Aorta (tissue), 5 donors: ENCODE measurements at places on chromosomes 5 and 9. TPM values are rescaled to one million over a fixed set of nuclear protein-coding genes. Genes with fewer than 3 reads are reported as not detected.

TMEM171 gene
- total RNA-seq, result not detected

DNA sequence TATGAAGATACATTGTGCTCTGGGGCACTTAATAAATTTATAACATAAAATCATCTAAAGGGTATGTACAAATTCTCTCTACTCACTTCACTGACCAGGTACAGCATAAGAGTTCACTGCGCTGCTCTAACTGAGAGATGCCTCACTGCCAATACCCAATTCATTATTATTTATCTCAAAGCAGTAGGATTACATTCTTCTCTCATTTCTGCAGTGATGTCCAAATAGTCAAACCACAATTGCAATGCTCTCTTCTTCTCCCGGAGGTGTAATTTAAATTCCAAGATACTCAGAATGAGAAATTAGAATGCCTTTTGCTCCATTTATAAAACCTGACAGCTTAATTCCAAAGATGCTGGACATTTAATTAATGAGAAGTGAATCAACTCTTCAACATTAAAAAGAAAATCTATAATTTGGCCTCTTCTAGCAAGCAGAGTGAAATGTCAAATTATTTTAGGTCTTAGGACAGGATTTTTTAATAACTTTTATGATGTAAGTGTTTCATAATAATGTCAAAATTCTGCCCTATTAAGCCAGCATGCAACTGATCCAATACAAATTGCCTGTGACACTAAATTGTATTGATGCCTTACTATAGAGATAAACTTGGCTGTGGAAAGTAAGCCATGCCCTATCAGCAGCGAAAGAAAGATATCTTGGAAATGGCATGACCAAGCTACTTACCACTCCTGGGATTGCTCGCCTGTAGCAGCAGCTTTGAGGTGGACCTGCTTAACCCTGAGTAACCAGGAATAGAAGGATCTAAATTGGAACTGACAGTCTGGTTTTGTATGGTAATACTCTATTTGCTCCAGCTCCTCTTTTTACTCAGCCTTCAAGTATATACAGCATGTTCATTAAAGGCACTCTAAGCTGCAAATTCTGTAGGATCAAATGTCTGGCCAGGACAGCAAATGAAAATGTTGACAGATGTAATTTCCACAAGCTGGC, 374.2 kb upstream of the TYRP1 start:
- no peaks in the 10 kb centered on the region for H3K27me3 ChIP-seq
- H3K4me1 ChIP-seq, result no peaks in the 10 kb centered on the region
- H3K27ac ChIP-seq, result no peak overlapping the region

- H3K4me3 ChIP-seq, result no peak overlapping the region
- no peaks in the 10 kb centered on the region for H3K4me1 ChIP-seq
- no peaks in the 10 kb centered on the region for H3K27me3 ChIP-seq
Measured at GRCh38 chr5:94784536-94785505, 166.4 kb downstream of the SLF1 start.

- no peak overlapping the region for H3K4me3 ChIP-seq
- no peaks in the 10 kb centered on the region for H3K4me1 ChIP-seq
- no peaks in the 10 kb centered on the region for H3K36me3 ChIP-seq
- no peak overlapping the region for H3K27ac ChIP-seq
- DNase-seq, result peak; percentile 92
Measured at GRCh38 chr9:127021664-127022363, 100.6 kb downstream of the ANGPTL2 start.

ANKRA2 gene
- 19.5 TPM for total RNA-seq

PKD2L2 gene
- total RNA-seq, result not detected

IL17B gene
- 18.0 TPM for total RNA-seq

DNA sequence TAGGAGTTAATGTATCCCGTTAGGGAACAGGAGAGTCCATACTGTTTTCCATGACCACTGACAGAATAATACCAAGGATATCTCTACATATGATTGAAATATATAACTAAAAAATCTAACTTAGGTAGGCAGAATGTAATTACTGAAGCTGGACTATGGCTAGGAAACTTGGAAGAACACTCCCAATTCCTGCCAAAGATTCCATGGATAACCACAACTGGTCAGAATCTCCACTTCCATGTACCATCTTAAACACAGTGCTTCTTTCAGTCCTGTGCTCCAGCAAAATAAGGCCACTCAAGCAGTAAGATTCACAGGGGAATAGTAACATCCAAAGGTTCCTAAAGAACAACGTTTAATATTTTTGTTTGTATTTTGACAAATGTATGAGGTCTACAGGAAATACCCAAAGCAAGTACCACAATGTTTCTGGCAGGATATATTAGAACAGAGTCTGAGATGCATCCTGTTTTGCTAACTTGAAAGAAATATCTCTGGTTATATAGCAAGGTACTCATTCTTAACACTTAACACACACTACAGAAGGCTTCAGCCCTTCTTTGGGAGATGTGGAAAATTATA, 295.0 kb downstream of the ADAMTS6 start:
- no peaks in the 10 kb centered on the region for H3K4me1 ChIP-seq
- H3K27ac ChIP-seq, result no peak overlapping the region
- H3K36me3 ChIP-seq, result no peaks in the 10 kb centered on the region
- no peaks in the 10 kb centered on the region for H3K27me3 ChIP-seq
- DNase-seq, result no peak
- no peak overlapping the region for H3K4me3 ChIP-seq

FER gene
- 50.2 TPM for total RNA-seq

TPD52L3 gene
- total RNA-seq, result not detected

DNA sequence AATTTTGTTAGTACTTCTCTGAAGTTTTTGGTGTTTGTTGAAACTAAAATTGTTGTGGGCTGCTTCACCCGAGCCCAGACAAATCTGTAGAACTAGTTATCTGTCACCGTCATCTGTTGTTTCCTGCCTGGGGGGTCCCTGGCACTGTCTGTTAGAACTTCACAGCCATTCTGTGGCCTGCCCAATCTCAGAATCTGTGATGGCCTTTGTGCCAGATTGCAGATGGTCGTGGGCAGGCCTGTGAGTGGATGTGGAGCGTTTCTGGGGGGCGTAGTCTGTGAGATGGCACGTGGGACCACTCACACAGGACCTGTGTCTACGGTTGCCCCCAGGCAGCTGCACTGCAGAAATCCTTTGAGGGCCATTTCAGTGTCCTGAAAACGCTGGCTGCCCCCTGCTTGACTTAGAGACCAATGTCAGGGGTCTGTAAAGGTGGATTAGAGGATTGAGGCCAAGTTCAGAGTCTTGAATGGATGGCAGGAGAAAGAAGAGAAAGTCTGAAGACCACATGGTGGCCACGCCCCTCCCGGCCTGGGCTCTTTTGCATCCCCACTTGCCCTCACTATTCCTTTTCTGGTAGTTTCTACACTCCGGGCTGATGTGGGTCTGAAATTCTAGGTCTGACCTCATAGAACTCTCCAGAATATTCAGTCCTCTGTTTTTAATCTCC, 38.3 kb downstream of the TRIO start:
- no peak for DNase-seq
- no peaks in the 10 kb centered on the region for H3K36me3 ChIP-seq
- peaks cover 12% of the 10 kb centered on the region for H3K4me1 ChIP-seq
- peak overlapping the region; percentile 54 for H3K27ac ChIP-seq
- H3K27me3 ChIP-seq, result no peaks in the 10 kb centered on the region

CCL28 gene
- 3.0 TPM for total RNA-seq

GABRA1 gene
- total RNA-seq, result not detected

- no peak for DNase-seq
- no peak overlapping the region for H3K27ac ChIP-seq
- no peaks in the 10 kb centered on the region for H3K36me3 ChIP-seq
- no peaks in the 10 kb centered on the region for H3K27me3 ChIP-seq
- H3K4me3 ChIP-seq, result no peak overlapping the region
Measured at GRCh38 chr5:91264311-91265051, 118.6 kb downstream of the ARRDC3 start.

GRCh38 chr5:91357806-91358205, 25.3 kb downstream of the ARRDC3 start:
- no peaks in the 10 kb centered on the region for H3K4me1 ChIP-seq
- H3K27me3 ChIP-seq, result no peaks in the 10 kb centered on the region
- no peak overlapping the region for H3K4me3 ChIP-seq
- DNase-seq, result no peak
- H3K27ac ChIP-seq, result no peak overlapping the region

DNA sequence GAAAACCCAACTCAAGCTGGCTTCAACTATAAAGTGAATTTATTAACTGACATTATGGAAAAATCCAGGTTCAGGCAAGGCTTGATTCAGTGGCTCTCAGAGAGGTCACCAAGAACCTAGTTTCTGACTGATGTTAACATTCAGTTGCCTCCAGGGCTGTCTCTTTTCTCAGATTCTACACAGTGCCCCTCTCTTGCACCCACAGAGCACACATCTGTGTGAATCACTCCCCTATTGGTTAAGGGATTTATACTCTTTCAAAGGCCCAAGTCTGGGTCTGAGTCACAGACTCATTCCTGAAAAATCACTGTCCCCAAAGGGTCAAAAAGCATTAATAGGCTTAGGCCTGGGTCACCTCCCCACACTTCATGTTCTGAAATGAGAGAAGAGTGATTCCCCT, 6.2 kb upstream of the HAVCR2 start:
- no peak for DNase-seq
- H3K27ac ChIP-seq, result no peak overlapping the region
- H3K36me3 ChIP-seq, result no peaks in the 10 kb centered on the region
- H3K4me3 ChIP-seq, result no peak overlapping the region

- H3K4me3 ChIP-seq, result no peak overlapping the region
- DNase-seq, result no peak
- no peaks in the 10 kb centered on the region for H3K4me1 ChIP-seq
- H3K27ac ChIP-seq, result no peak overlapping the region
- H3K27me3 ChIP-seq, result no peaks in the 10 kb centered on the region
Measured at GRCh38 chr5:7837403-7837802, 13.5 kb downstream of the CFAP90 start.

DNA sequence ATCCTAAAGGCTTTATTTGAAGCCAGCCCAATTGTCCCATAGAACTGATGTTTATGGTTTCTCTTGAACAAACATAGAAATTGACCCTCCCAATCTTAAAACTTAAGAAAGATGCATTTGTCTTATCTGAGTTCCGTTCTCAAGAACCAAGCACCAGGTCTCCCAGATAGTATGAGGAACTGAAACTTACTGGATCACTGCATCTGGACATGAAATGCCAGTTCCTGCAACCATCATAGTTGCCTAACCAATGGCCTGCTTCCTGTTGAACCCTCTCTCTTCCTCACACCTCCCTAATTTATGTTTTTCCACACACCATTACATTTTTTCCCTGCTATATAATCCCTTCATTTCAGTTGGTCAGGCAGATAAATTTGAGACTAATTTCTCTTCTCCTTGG, 478.9 kb downstream of the HTR1A start:
- no peak overlapping the region for H3K27ac ChIP-seq
- no peak overlapping the region for H3K4me3 ChIP-seq

DNA sequence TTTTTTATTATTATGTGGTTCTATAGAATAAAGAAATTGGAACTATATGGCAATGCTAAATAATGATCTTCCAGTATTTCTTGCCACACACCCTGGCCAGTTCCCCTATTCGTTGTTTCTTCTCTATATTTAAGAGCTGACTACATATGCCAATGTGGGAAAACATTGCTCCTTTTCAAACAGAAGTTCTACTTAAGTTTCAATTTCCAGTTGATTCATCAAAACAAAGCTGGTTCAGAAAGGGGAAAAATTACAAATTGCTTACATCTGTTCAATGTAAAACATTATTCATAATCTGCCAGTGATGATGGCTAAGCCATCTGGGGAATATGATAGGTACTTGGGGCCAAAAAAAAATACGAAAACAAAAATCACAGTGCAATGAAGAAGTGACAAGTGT, 76.9 kb downstream of the ST8SIA4 start:
- no peak for DNase-seq
- H3K4me1 ChIP-seq, result no peaks in the 10 kb centered on the region
- H3K36me3 ChIP-seq, result no peaks in the 10 kb centered on the region
- no peaks in the 10 kb centered on the region for H3K27me3 ChIP-seq
- no peak overlapping the region for H3K4me3 ChIP-seq

PCDHGB4 gene
- 10.1 TPM for total RNA-seq

GRCh38 chr5:80810425-80810824, 149.7 kb upstream of the RASGRF2 start:
- no peak overlapping the region for H3K4me3 ChIP-seq
- no peak for DNase-seq
- H3K4me1 ChIP-seq, result no peaks in the 10 kb centered on the region
- peaks cover 4% of the 10 kb centered on the region for H3K36me3 ChIP-seq
- no peak overlapping the region for H3K27ac ChIP-seq

- H3K4me3 ChIP-seq, result no peak overlapping the region
- no peak overlapping the region for H3K27ac ChIP-seq
- no peaks in the 10 kb centered on the region for H3K27me3 ChIP-seq
- DNase-seq, result no peak
Measured at GRCh38 chr9:128788445-128788844, 1.4 kb downstream of the TBC1D13 start.

DNA sequence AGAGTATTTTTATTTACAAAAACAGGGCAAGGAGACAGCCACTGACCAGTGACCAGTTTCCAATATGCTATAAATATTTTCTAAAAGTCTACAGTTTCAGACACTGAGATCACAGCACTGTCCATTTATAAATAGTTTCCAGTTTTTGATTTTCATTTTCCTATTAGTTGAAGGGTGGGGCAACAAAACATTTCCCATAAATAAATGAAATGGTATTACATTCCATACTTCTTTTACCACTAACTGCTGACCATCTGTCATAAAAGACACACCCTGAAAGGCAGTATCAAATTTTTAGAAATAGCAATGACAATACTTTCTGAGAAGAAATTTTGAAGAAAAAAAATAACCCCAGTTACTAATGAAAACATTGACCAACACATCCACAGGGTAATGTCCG, 126.7 kb downstream of the ARSB start:
- H3K4me3 ChIP-seq, result no peak overlapping the region
- H3K27ac ChIP-seq, result no peak overlapping the region

DNA sequence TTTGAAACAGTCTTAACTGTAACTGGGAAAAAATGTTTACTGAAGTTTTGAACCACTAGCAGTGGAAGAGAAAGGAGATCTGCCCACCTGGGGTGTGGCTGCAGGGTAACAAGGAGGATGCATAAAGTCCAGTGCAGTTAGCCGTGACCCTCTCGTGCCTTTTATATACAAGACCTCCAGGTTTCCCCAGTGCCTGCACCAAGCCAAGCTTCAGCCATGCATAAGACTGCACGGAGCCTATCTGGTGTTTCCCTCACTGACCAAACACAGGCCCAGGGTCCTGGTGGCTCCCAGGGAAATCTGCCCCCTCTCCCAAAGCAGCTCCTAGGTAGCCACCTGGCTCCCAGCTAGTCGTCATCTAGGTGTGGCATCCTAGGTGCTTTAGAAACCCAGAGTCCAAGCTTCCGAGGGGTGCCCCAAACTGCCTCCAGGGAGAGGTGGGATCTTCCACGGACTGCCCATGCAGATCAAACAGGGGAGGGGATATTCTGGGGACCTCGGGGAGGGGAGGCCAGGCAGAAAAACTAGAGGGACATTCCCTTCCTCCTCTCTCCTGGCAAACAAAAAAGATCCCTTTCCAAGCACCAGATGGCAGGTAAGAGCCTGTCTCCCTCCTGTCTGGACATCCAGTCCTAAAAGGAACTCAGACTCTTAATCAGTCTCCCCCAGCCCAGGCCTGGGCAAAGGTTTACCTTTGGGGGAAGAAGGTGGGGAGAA, 2.7 kb downstream of the SHB start:
- H3K36me3 ChIP-seq, result no peaks in the 10 kb centered on the region
- no peak for DNase-seq
- H3K4me3 ChIP-seq, result peak overlapping the region; percentile 96
- H3K4me1 ChIP-seq, result peaks cover 5% of the 10 kb centered on the region
- no peaks in the 10 kb centered on the region for H3K27me3 ChIP-seq
- peak overlapping the region; percentile 80 for H3K27ac ChIP-seq

CARTPT gene
- total RNA-seq, result not detected

ARHGEF39 gene
- total RNA-seq, result 1.7 TPM

CTXN3 gene
- not detected for total RNA-seq
